Stimulated activated CD4-positive, alpha-beta T cell treated with anti-CD3 and anti-CD28 coated beads, TNF-alpha, amount 100 ng/mL, for 1 hour (primary cell): ENCODE measurements at places on chromosomes 7 and 10.

DNA sequence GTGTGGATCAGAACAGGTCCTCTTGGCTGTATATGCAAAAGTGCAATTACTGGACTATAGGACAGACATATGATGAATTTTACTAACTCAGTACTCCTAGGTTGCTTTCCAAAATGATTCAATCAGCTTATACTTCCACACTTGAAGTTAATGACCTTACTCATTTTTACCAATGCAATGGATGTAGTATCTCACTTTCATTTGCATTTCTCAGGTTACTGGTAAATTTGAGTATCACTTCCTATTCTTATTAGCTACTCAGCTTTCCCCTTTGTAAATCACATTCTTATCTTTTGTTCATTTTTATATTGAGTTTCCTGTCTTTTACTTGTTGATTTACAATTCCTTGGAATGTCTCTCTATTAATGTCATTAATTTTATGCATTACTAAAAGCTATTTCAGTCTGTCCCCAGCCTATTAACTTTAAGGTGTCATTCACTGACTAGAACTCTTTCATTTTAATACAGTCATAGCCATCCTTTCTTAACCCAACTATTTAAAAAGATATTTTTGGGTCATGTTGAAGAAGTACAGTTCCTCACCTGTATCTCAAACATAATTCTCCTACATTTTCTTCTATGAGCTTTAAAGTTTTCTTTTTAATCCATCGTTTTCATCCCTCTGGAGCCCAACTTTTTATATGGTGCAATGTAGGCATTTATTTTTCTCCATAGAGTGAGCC is 88.6 kb downstream of the VIM start:
- no peak for DNase-seq

GRCh38 chr10:44873160-44873559 is 38.0 kb upstream of the TMEM72 start:
- no peak for DNase-seq

GRCh38 chr10:131000743-131001142 is 310.8 kb downstream of the TCERG1L start:
- DNase-seq, result no peak

DNA sequence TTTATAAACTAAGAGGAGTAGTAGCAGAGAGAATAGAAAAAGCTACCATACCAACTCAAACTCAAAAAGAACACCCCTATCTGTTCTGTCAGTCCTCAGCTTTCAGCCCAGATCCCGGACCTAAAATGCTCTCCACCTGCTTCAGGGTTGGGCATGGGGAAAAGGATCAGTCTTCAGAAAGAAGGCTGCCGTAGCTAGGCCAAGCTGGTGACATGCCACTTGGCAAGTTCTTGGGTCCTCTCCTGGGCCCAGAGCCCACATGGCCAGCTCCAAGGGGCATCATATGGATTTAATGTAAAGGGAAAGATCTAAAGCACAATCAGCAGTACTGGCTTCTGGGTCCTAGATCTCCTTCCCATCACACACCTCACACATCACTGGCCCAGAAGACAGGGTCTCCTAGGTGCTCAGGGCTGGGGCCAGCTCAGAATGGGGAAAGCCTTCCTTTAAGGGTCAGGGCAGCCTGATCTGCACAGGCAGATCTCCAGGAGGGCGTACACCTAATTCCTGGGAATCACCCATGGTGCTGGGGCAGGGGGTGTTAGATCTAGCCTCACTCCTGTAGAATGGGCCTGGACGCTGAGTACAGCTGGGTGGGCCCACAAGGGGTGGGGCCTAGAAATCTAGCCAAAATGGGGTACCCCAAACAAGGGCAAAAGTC is 2.5 kb downstream of the VAX1 start:
- DNase-seq, result no peak

- no peak for DNase-seq
These were observed 315.9 kb upstream of the ETV1 start for GRCh38 chr7:14305233-14305866.

DNA sequence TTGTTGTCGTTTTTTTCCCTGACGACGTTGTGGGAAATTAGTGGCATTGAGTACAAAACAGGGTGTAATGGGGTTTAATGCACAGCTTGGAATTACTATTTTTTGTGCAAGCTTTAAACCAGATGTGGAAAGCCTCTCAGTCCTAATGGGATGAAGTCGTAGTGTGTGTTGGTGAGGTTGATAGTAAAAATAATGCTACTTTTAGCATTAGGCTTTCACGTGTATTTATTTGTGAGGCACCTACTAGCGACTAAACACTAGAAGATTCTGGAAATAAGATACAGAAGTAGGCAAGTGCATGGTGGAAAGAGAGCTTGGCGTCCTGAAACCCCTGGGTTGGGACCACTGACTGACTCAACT is 588 bp upstream of the ORC5 start:
- DNase-seq, result no peak

DNA sequence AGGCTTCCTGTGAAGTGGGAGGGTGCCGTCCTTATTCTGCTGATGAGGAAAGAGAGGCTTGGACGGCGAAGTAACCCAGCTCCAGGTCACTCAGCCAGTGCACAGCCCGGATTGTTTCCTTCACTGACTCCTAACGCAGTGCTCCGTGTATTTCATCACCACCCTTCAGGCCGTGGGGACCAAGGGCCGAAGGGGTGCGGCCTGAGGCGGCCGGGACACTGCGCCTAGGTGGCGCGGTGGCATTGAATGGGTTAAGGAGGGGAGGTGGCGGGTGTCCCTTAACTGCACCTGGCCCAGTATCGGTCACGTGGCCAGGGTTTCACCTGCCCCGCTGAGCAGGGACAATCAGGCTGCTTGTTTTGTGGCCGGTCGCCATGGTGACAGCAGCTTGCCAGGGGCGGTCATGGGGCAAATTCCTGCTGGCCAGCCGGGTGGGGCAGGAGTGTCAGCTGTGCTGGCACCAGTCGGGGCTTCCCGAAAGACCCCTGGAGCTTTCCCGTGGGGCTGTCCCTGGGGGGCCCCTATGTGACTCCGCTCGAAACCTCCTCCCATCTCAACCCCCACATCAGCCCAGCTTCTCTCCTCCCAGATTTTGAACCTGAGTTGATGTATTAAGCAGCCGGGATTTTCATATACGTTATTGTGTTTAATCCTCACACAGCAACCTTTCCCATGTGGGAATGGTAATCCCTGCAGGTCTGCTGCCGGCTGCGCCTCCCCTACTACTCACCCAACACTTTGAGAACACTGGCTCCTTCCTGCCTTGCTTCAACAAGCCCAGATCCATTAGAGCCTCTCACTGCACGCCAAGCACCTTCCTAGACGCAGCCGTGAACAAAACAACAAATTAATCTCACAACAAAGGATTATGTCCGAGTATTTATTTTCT is 4.4 kb upstream of the ABHD11 start:
- no peak for DNase-seq

DNA sequence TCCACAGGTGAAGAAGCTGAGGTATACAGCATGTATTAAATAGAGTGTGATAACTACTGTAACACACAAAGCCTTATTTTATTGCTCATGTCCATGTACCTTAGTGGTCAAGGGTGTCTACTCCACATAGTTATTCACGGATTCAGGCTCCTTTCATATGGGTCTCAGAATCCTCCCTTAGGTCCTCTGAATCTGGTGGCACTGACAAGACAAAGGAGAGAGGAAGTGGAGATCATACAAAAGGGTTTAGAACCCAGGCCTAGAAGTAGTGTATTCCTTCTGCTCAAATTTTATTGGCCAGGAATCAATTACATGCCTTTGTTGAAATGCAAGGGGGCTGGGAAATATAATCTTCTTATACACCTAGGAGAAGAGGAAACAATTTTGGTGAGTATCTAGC is 164.6 kb downstream of the PTEN start:
- DNase-seq, result no peak

- DNase-seq, result no peak
These were observed 132.0 kb upstream of the FOXK1 start for GRCh38 chr7:4550117-4550516.

DNA sequence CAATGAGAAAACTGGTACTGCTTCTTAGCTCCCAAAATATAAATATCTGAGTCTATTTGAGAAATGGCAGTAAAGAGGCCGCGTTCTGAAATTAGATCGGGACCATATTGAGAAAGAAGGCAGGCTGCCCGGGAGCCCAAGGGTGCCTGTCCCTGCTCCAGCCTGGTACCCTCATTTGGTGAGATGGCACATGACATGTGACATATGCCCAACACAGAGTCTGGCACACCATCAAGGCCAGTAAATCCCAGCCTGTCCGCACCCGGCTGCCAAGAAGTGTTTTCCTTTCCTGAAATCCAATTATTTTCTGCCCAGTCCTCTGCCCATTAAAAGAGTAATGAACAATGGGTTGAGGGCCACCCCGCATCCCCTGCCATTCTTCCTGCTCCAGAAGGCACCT is 66.4 kb downstream of the CDH23 start:
- no peak for DNase-seq

DNA sequence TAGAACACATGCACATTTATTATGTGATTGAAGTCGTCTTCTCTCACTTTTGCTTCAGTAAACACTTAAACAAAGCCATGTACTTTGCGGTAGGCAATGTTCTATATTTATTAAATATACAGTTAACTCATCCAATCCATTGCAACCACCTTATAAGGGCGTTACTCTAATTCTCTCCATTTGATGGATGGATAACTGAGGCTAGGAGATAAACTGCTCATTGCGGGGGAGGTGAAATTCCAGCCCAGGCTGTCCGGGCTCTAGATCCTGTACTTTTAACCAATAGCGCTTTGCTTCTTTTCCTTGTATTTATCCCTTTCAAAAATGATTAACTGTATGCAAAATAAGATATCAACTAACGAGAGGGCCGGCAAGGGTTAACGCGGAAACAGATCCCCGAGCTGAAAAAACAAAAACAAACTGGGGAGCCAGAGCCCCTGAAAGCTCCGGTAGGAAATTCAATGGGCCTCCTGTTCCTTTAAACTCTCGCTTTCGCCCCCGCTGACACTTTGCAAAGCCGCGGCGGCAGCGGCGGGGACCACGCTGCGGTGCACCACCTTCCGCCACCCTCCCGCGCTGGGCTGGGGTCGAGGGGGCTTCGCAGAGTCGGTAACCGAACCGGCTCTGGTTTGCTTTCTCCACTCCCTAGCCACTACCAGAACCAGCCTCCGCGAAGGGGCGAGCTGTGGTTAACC is 1.0 kb upstream of the PLXDC2 start:
- no peak for DNase-seq

DNA sequence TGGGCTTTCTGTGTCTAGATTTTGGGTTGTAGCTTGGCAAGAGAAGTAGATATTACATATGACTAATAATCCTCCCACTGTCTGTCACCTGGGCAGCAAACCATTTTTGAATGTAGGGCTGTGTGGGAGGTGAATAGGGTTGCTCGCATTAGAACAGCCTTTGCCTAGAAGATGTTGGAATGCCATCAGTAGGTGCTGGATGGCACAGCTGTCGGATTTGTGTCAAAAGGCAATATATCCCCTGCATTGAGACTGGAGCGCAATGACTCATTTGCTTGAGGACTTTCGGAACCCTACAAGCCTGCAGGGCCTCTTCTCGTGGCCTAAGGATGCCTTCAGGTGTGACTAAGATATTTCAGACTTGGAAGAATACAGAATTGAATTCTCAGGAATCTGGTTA is 323.8 kb downstream of the GPR158 start:
- no peak for DNase-seq

DNA sequence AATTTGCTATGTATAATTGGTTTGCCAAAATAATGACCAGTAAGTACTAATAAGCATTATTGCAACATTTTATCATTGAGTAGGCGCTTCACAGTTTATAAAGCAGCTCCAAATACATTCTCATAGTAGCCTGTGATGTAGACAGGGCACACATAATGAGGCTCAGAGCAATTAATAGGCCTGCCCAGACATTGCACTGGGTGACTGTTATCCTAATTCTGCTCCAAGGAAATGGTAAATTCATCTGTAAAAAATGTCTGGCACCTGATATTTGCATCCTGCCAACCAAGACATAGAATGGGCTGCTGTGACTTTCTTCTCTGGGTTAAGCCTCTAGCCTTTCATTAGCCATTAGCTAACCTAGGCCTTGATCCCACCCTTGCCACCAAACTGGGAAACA is 97.6 kb downstream of the SEM1 start:
- DNase-seq, result no peak
